ENCODE measurements at places on chromosomes 5 and 9. TPM values are rescaled to one million over a fixed set of nuclear protein-coding genes. Genes with fewer than 3 reads are reported as not detected.

DNA sequence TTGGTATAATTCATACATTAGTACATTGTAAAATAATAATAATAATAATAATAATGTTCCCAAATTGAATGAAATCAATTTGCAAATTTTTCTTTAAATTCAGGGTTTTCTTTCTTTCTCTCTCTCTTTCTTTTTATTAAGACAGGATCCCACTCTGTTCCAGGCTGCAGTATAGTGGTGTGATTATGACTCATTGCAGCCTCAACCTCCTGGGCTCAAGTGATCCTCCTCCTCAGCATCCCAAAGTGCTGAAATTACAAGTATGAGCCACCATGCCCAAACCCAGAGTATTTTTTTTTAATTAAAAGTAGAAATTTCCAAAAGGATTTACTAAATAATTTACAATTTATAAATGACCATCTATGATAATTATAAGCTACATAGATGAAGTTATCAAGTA is 117.7 kb downstream of the HOMER1 start:
- no peak for DNase-seq
- H3K27ac ChIP-seq, result no peak overlapping the region
- H3K4me3 ChIP-seq, result no peak overlapping the region
- H3K27me3 ChIP-seq, result no peaks in the 10 kb centered on the region
- H3K4me1 ChIP-seq, result peaks cover 3% of the 10 kb centered on the region

- H3K27me3 ChIP-seq, result no peaks in the 10 kb centered on the region
- H3K36me3 ChIP-seq, result peaks cover 2% of the 10 kb centered on the region
- H3K27ac ChIP-seq, result peak overlapping the region; percentile 58
- DNase-seq, result no peak
- H3K4me3 ChIP-seq, result no peak overlapping the region
- peaks cover 16% of the 10 kb centered on the region for H3K4me1 ChIP-seq
These were observed 4.9 kb downstream of the TRAF1 start for GRCh38 chr9:120921661-120922181.

DNA sequence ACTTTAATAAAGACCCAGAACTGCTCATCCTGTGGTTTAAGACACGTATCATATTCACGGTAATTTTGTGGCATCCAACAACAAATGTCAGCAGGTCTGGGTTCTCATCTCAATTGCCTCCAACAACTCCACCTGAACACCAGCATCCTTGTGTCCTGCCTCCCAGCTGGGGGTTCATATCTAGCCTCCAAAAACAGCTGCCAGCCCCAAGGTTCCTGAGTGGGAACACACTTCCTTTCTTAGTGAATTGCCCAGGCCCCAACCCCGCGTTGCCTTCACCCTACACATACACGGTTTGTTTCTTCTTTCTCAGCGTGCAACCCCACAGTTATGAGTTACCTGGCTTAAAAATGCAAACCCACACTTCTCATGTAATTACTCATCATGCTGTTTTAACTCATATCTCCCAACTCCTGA is 77.9 kb downstream of the SEMA4D start:
- no peak for DNase-seq
- no peak overlapping the region for H3K4me3 ChIP-seq
- no peaks in the 10 kb centered on the region for H3K4me1 ChIP-seq
- peaks cover 7% of the 10 kb centered on the region for H3K36me3 ChIP-seq
- no peaks in the 10 kb centered on the region for H3K27me3 ChIP-seq

DNA sequence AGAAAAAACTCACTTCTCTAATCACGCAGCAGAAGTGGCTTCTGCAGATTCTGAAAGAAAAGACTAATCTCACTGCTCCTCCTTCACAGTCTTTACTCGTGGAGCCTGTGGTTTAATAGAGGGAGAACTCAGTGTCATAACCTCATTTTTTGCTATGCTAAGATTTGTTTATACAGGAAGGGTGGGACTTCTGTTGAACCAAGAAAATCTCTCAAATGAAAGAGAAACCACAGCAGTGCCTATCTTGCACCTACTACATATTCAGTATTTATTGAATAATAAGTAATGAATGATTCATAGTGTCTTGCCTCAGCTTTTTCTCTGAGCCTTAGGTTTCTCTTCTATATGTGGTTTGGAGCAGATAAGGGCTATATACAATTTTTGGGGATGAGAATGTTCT is 136.1 kb upstream of the DMAC1 start:
- H3K36me3 ChIP-seq, result peaks cover 4% of the 10 kb centered on the region
- no peak for DNase-seq
- H3K27me3 ChIP-seq, result no peaks in the 10 kb centered on the region
- no peak overlapping the region for H3K4me3 ChIP-seq

- no peak for DNase-seq
- no peak overlapping the region for H3K4me3 ChIP-seq
- H3K4me1 ChIP-seq, result peaks cover 51% of the 10 kb centered on the region
- H3K27me3 ChIP-seq, result no peaks in the 10 kb centered on the region
- H3K36me3 ChIP-seq, result peaks cover 8% of the 10 kb centered on the region
These were observed 199.9 kb downstream of the AOPEP start for GRCh38 chr9:94926431-94926800.

DNA sequence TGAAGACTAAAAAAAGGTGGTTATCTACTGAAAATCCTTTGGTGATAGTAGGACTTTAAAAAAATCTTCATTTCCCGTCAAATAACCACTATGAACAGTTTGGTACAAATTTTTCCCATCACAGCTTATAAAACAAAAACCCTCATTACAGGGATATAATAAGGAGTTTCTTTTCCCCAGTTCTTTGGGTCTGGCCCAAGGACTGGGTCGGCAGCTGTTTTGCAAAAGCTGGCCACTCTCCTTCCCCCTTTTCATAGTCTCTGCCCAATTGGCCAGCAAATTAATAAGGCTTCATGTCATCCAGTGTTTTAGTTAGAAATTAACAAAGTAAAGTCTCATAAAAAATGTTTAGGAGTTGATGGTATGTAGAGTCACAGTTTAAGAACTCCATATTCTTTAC is 47.0 kb upstream of the PDE8B start:
- peaks cover 6% of the 10 kb centered on the region for H3K4me1 ChIP-seq
- DNase-seq, result no peak
- H3K27me3 ChIP-seq, result no peaks in the 10 kb centered on the region
- no peak overlapping the region for H3K27ac ChIP-seq

GRCh38 chr9:86359151-86359879 is 5.1 kb upstream of the TUT7 start:
- H3K36me3 ChIP-seq, result no peaks in the 10 kb centered on the region
- peaks cover 7% of the 10 kb centered on the region for H3K4me1 ChIP-seq
- peaks cover 4% of the 10 kb centered on the region for H3K27me3 ChIP-seq
- no peak overlapping the region for H3K27ac ChIP-seq
- no peak for DNase-seq

- peak overlapping the region; percentile 88 for H3K4me3 ChIP-seq
- peaks cover 6% of the 10 kb centered on the region for H3K36me3 ChIP-seq
- H3K27ac ChIP-seq, result peak overlapping the region; percentile 91
- DNase-seq, result no peak
- peaks cover 24% of the 10 kb centered on the region for H3K4me1 ChIP-seq
These were observed 703 bp downstream of the FAM120AOS start for GRCh38 chr9:93452710-93453046.

- H3K27ac ChIP-seq, result no peak overlapping the region
- no peaks in the 10 kb centered on the region for H3K27me3 ChIP-seq
- no peaks in the 10 kb centered on the region for H3K36me3 ChIP-seq
- H3K4me3 ChIP-seq, result no peak overlapping the region
- no peak for DNase-seq
- peaks cover 1% of the 10 kb centered on the region for H3K4me1 ChIP-seq
These were observed 533.8 kb upstream of the CYLC2 start for GRCh38 chr9:102461156-102461819.

Gene TPPP
- total RNA-seq, result 2.6 TPM

Measured in progenitor cell of endocrine pancreas (in vitro differentiated cells).